Stimulated activated CD8-positive, alpha-beta memory T cell treated with anti-CD3 and anti-CD28 coated beads, Interleukin-15, amount 100 ng/mL, for 4 hours (primary cell): ENCODE measurements at places on chromosomes 1 and 21.

DNA sequence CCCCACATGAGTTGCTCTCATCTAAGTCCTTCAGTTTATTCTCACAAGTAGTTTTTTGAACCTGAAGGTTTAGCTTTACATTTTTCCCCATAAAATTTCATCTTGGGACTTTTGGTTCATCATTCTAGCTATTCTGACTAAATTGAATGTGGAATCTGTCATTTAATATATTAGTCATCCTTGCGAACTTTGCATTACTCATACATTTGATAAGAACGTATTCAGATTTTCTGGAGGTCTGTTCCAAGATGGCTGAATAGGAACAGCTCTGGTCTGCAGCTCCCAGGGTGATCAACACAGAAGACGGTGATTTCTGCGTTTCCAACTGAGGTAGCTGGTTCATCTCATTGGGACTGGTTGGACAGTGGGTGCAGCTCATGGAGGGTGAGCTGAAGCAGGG is 59.8 kb upstream of the CSF1 start:
- DNase-seq, result no peak

DNA sequence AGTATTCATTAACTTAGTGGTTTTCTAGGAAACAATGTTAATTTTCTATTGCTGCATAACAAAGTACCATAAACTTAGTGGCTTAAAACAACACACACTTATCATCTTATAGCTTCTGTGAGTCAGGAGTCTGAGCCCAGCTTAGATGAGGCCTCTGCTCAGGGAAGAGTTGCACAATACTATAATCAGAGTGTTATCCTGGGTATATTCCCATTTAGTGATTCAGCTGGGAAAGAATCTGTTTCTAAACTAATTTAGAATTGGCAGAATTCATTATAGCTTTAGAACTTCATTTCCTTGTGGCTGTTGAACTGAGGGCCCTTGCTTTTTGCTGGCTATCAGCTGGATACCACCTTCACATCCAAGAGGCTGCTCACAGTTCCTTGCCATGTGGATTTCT is 515.5 kb downstream of the BRINP3 start:
- DNase-seq, result no peak

GRCh38 chr21:29299046-29299915 is 559 bp downstream of the BACH1 start:
- peak; percentile 55 for DNase-seq

DNA sequence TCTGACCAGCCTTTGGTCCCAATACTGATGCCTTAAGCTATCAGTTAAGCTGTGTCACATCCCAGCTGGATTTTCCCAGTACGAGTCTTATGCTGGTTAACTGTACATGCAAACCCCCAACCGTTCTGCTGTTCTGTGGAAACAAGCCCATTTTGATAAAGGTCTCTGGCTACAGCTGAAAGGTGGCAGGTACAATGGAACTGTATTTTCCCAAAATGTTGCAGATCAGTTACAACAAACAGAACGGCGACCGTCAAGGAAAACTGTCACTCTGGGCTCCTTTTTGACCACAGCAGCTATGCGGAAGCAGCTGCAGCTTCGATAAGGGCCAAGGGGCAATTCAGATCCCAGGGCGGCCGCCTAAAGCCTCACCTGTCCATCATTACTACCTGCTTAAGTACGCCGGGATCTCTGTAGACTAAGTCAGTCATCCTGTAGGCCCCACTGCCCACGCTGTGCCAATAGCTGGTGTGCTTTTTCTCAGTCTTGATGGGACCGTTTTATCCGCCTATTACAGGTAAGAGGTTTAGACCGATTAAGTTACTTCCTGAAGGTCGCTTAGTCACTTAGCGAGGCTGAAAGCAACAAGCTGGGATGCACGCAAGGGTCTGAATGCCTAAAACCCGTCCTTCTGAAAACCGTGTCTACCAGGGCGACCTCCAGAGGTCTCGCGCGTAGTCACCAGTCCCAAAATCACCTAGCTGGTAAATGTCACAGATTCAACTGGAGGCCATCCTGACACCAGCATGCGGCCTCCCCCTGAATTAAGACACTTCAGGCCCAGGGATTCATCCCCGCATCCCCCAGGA is 11.1 kb upstream of the RAB42 start:
- DNase-seq, result peak; percentile 38

GRCh38 chr1:10652626-10653025 is 143.8 kb downstream of the CASZ1 start:
- no peak for DNase-seq
